ENCODE measurements at places on chromosomes 3 and 15.

- DNase-seq: no peak
These were observed 539.7 kb downstream of the DIPK2A start for GRCh38 chr3:144511346-144511745.

GRCh38 chr3:44862226-44862637 is 520 bp downstream of the TMEM42 start:
- no peak for DNase-seq

DNA sequence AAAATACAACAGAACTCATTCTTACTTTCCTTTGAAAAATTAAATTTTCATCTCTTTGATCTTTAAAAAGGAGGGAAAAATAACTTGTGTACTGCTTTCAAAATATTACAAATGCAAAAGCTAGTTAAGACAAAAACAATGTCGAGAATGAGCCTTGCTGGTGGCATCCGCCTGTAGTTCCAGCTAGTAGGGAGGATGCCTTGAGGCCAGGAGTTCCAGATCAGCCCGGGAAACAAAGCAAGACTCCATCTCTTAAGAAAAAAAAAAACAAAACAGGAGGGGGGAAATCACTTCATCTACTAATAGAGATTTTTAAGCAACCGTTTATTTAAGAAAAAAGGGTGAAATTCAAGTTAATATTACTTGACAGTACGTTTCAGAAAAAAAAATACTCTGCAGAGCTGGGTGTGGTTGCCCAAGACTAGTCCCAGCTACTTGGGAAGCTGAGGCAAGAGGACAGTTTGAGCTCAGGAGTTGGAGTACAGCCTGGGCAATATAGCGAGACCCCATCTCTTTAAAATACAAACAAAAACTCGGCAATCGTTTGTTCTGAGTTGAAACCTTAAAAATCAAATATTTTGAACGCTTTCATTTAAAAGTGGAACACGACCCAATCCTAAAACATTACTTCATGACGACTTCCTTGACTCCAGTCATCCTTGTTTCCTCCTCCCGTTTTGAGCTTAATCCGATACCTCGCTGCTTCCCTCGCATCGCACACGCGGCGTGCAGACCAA is 1.2 kb downstream of the KPNA1 start:
- DNase-seq: no peak

GRCh38 chr3:192409201-192409837 is 318.0 kb downstream of the FGF12 start:
- DNase-seq: no peak

- DNase-seq: no peak
These were observed 299.6 kb downstream of the ULK4 start for GRCh38 chr3:41662288-41662687.

DNA sequence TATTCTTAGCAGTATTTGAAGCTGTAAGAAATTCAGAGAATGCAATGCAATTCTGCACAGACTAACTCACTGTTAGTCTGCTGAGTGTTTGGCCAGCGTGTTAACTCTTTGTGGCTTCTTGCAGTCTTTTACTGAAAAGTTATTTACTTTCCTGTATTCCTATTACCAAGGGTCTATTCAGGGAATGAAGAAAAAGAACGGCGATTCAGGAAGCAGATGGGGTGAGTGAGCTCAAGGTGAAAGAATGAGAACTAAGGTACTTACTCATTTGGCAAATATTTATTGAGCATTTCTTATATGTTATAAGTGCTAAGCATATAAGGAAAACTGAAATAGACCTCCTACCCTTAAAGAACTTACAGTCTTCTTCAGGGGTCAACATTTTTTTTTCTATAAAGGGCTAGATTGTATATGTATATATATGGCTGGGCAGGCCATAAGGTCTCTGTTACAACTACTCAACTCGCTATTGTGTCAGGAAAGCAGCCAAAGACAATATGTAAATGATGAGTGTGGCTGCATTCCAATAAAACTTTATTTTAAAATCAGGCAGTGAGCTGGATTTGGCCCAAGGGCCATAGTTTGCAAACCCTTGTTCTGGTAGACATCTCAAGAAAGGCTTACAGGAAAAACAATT is 271.9 kb upstream of the GADL1 start:
- no peak for DNase-seq

Data from NCI-H1417 treated with DMSO at 0.1 percent for 48 hours (cell line).